ENCODE measurements at places on chromosomes 11 and 22.

DNA sequence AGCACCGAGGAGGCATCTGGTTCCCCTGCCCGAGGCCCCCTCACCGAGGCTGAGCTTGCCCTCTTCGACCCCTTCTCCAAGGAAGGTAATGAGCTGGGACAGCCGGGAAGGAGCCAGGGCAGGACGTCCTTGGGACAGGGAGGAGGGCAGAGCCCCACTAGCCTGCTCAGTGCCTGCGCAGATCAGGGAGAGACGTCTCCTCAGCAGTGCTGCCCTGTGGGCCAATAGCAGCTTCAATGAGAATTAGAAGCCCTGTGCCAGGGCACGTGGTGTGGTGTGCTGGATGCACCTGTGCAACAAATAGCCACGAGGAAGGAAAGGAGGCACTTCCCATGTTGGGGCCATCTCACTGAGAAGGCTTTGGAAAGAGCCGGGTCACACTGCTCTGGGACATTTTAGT is 5.4 kb upstream of the SAC3D1 start:
- DNase-seq: no peak

- no peak for DNase-seq
Measured at GRCh38 chr22:37329238-37330140, 47.2 kb downstream of the CYTH4 start.

GRCh38 chr11:68263444-68264035 is 8.2 kb downstream of the C11orf24 start:
- no peak for DNase-seq

- no peak for DNase-seq
Measured at GRCh38 chr22:37499027-37499707, 13.0 kb upstream of the MFNG start.

- DNase-seq: no peak
Measured at GRCh38 chr11:100892886-100893285, 205.8 kb downstream of the ARHGAP42 start.

DNA sequence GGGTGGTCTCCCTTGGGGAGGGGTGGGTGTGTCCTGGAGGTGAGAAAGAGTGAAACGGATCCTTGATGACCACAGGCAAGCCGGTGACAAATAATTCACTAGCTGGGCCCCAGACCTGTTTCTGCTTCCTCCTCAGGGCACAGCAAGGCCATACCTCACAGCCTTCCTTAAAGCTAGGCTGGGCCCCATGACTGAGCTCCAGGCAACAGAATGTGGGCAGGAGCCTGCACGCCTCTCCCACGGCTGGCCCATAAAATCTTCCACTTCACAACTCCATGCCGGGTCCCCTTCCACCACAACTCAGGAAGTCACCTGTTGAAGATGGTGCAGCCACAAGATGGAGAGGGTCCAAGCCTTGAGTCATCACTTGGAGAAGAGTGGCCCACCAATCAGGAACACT is 23.9 kb downstream of the SLC22A12 start:
- DNase-seq: no peak

- DNase-seq: no peak
Measured at GRCh38 chr11:35021589-35021988, 105.2 kb downstream of the PDHX start.

DNA sequence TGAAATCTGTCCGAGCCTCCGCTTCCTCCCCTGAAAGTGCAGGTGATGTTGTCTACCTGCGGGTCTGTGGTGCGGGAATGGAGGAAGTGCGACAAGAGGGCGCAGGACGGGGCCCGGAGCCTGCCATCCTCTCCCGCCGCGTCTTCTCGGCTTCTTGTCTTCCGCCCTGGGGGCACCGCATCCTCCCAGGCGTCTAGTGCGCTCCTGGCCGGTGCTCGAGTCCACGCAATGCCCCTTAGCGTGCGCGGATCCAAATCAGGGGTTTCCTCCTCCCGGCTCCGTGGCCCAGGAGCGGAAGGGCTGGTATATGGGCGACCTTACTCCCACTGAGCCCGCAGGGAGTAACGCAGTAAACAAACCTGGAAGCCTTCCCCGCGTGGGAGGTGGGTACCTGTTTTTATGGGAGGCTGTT is 405 bp downstream of the SFI1 start:
- peak; percentile 3 for DNase-seq

- DNase-seq: no peak
Measured at GRCh38 chr11:20156280-20156875, 3.9 kb downstream of the DBX1 start.

- DNase-seq: no peak
Measured at GRCh38 chr11:133560472-133560855, 28.2 kb upstream of the OPCML start.

DNA sequence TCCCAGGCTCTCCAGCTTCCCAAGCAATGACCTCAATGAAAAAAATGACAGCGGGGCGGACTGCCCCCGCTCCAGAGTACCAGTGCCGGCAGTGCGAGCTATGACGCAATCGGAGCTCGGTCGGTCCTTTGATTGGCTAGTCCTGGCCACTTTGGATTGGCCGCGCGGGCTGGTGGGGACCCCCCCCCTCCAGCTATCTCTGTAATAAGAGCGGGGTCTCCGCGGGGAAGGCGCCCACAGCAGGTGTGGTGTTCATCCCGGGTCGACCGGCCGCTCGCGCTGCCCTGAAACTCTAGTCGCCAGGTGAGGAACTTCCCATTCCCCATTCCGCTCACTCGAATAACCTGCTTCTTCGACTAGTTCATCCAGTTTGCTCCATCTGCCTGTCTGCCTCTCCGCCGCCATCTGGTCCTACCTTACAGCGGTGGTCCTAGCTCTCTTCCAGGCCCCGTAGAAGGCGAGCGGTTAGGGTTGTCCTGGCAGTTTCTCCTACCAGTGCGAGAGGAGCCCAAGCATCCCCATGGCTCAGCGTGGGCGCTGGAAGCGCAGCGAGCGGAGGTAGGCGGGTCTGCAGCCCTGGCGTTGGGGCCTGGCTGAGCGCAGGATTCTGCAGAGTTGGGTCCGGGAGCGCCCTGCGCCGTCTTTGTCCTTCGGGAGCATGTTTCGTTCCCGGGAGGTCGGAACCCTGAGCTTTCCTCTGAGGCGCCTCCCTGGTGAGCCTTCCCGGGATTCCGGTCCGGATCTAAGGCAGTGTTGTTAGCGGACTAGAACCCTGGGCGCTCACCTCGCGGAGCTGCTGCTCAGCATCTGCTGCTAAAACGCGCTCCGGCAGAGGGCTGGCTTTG is at the start of gene CALCB:
Gene CALCB (plus strand): TSS at position 233 of the 845 bp plus-strand sequence. CDS start 1,126 bp downstream, outside the sequence.
- DNase-seq: no peak

DNA sequence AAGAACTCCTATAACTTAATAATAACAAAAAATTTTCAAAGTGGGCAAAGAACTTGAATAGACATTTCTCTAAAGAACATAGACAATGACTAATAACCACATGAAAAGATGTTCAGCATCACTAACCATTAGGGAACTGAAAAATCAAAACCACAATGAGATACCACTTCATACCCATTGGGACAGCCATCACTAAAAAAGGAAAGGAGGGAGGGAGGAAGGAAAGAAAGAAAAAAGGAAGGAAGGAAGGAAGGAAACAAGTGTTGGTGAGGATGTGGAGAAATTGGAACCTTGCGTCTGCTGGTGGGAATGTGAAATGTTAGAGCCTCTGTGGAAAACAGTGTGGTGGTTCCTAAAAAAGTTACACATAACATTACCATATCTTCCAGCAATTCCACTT is 55.8 kb downstream of the MS4A13 start:
- no peak for DNase-seq

DNA sequence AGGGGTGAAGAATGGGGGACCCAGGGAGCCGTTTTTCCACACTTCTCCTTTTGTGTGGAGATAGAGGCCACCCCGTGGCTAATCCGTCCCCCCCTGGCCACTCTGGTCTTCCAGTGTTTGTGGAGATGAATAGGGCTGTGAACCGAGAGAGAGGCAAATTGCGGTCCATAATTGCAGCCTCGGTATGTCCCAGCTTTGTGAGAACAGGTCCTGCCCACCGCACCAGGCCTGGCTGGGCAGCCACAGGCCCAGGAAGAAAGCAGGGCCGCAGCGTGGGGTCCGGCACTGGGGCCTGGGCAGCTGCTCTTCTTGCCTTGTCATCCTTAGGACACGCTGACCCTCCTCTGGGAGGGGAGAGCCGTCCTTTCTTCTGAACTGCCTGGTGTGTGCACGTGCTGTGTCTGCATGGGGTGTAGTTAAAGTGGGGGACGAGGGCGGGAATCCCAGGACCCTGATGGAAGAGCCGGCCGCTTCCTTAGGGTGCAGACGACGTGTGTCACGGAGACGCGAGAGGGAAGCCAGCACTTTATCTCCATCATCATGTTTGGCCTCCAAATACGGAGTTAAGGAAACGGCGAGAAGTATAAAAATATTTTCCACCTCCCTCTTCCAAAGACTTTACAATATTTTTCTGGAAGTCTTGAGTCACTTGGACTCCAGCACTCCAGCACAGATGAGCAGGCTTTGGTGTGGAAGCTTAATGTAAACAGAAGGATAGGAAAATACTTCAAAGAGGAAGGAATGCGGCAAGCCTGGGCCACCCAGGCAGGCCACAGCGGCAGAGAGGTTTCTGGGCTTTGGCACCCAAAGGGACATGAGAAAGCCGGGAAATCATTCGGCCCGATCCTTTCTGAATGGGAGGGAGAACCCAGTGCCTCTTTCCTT is 1248.4 kb downstream of the BRD1 start:
- DNase-seq: no peak

GRCh38 chr11:72568861-72569260 is 105.4 kb downstream of the PDE2A start:
- no peak for DNase-seq

All from activated CD8-positive, alpha-beta memory T cell treated with anti-CD3 and anti-CD28 coated beads for 4 hours (primary cell).